Germinal center (tissue), 1 donor: ENCODE measurements at places on chromosomes 4 and X.

DNA sequence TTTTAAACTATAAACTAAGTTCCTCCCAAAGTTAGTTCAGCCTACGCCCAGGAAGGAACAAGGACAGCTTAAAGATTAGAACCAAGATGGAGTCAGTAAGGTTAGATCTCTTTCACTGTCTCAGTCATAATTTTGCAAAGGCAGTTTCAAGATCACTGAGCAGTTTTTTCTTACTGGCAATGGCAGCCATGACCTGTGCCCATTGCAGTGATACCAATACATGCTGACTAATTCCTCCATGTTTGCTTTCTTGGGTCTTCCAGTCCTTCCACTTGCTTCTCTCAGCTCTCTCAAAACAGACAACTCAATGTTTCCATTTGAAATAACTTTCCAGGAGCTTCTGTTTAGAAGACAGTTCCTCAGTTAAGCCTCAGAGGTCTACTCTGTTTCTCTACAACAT, 79.5 kb downstream of the PCDH18 start:
- no peak for DNase-seq

- peak; percentile 23 for DNase-seq
Observed at GRCh38 chrX:15903186-15903681, 48.6 kb upstream of the AP1S2 start.

DNA sequence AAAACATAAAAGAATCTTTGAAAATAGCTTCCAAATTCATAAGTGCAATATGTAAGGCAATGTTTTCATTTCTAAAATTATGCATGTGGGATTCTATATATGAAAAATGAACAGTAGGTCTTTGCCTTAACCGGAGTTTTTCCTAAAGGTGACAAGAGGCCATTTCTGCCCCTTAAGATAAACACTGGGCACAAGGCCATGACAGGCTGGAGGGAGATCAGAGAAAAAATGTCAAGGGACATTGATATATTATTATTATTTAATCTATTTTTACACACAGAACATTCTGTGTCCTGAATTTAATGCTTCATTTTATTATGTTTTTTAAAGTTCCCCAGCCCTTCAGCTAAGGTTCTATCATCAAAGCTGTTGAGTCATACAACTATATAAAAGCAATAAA, 118.8 kb downstream of the CHM start:
- no peak for DNase-seq

GRCh38 chr4:4759883-4760282, 99.6 kb upstream of the MSX1 start:
- no peak for DNase-seq

- no peak for DNase-seq
Observed at GRCh38 chr4:105909787-105910281, 14.6 kb downstream of the NPNT start.

DNA sequence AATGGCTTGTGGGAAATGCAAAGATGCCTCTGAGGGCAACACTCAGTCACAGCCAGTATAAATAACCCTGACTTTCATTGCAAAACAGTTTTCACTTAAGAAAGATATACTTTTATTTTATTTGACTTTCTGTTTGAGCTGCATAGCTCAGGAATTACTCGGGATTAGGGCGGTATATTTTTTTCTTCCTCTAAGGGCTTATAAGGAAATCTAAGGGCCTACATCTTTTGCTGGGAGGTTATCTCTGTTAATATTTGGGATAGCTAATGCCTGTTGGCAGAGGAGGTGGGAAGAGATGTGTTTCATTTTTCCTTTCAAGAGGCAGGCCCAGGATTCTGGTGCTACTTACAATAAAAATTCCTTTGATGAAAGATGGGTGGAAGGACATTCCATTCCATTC, 28.8 kb upstream of the EGFL6 start:
- DNase-seq = no peak

- no peak for DNase-seq
Observed at GRCh38 chrX:57822398-57822797, 87.9 kb downstream of the ZXDA start.

DNA sequence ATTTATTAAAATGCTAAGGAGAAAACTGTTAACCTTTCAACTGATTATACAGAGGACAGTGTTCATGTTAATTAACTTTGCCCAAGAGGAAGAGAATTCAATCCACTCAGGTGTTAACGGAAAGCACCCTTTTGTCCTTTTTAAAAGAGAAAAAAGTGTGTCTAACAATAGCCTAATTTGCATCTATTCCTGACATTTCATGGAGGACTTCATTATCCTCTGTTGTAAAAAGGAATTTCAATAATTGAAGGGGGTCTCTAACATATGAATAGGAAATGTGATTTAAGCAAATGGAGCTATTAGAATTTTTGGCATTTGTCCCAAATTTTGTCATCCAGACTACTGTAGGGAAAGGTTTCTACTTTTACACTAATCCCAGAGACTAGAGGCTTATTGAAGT, 44.6 kb upstream of the GC start:
- no peak for DNase-seq

DNA sequence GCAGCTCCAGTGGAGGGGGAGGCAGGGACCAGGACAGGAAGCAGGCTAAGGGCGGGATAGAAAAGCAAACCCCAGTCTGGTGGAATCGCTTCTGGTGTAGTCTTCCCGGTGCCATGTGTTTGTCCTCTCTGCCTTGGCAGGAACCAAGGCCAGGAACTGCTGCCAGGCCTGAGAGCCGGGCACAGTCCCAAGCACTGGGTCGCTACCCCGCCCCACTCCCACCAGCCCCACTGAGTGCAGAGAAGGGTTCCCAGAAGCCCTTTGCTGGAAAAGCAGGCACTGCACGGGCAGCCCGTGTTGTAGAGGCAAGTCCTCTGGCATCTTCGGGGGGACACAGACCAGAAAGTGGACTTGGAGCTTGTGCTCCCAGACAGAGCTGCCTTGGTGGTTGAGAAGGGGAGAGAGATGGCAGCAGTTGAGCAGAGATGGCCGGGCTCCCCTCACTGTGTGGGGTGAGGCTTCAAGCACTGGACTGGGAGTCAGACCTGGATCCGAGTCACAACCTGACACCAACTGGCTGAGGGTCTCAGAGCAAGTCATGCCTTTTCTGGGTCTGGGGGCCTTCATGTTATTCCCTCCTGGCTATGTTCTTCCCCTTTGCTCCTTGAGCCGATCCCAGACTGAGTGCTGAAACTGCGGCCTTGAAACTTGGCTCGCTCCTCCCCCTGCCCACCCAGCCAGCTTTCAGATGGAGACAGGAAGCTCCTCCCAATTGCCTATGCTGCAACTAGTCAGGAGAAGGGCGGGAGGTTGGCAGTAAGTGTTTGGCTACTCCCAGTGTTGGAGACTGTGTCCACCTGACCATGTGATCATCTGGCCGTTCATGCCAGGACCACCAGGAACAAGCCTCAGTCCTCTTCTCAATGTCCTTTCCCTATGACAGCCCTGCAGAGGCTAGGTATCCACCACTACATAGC, 59.7 kb upstream of the MTM1 start:
- DNase-seq = no peak

DNA sequence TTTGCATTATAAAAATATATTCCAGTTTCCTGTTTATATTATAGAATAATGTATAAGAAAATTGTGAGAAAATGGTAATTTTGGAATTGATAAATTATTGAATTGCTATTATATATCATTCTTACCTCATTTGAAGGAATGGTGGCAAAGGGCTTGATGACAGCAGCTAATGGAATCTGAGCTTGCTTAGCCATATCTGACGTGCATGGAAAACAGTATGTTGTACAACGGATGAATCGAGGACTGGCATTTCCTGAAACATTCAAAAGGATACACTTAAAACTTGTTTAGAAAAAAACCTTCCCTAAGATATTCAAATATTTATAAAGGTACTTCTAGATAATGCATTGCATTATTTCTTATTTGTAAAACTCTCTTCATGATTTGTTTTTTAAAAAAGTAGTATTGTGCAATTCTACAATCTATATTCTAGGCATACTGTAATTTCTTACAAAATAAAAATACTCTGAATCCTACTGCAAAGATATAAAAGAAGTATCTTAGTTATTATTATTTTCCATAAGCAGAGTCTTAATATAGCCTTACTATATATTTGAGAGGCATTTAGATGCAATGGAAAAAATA, 38.3 kb downstream of the SEC24D start:
- no peak for DNase-seq
